ENCODE measurements at places on chromosomes 3 and 15. TPM values are rescaled to one million over a fixed set of nuclear protein-coding genes. Genes with fewer than 3 reads are reported as not detected.

Gene NT5DC2
- 105 TPM for total RNA-seq

Gene FES
- total RNA-seq: 19.3 TPM

Gene LIPH
- total RNA-seq: 0.22 TPM

Gene AMIGO3
- total RNA-seq: not detected

Gene NPAP1
- total RNA-seq: not detected

Gene MUC13
- not detected for total RNA-seq

- no peak for DNase-seq
These were observed 23.9 kb downstream of the SSR3 start for GRCh38 chr3:156530980-156531379.

DNA sequence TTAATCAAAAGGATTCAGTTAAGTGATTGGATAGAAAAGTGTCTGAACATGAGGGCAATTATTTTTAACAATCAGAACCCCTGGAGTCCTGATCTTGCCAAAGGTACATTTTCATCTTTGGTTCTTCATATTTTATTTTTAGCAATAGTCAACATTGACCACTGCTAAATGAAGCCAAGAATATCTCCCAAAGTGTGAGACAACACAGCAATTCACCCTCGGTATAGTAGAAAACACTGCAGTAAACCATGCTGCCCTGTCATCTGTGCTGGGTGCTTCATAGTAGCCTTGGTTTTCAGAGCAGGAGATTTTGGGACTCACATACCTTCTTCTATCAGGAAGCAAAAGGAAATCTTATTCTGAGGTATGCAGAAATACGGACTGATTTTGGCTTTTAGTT, 47.2 kb upstream of the PARL start:
- DNase-seq: no peak

DNA sequence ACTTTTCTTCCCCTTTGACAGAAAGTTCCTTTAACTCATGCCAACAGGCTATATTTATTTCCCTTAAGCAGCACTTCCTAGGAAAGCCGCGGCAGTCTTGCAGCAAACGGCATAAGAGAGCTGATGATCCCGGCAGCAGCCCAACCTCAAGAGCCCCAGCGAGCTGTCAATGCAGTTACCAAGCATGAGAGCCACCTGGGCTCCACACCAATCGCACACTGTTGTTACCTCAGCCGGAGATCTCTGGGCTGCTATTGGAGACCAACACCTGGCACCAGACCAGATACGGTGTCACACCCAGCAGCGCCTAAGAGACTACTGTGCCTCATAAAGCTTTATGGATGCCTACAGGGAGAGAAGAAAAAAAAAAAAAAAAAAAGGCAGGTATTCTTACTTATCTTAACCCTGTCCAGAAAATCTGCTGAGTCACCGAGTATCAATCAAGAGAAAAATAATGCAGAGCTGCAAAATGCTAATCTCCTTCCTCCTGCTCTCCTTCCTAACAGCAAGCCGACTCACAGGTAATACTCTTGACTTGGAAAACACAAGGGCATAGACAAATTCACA, 11.7 kb downstream of the ABCC5 start:
- peak; percentile 79 for DNase-seq

- DNase-seq: no peak
These were observed 268.6 kb downstream of the SV2B start for GRCh38 chr15:91368611-91369010.

DNA sequence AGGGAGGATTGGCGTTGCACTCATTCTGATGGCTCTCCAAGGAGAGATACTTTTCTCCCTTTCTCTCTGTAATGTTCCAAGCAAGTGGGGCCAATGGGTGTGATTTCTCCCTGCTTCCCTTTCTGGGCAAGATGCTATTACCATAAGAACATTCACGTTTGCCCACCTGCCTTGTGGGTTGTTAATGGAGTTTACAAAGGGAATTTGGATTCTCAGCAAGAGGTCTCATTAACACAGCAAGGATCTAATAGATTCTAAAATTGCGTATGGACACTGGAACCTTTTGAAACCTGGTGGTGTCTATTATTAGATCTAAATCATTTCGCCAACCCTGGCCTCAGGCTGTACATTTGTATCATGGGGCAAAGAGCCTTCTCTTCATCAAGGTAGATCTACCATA, 74.1 kb downstream of the SLCO3A1 start:
- no peak for DNase-seq

DNA sequence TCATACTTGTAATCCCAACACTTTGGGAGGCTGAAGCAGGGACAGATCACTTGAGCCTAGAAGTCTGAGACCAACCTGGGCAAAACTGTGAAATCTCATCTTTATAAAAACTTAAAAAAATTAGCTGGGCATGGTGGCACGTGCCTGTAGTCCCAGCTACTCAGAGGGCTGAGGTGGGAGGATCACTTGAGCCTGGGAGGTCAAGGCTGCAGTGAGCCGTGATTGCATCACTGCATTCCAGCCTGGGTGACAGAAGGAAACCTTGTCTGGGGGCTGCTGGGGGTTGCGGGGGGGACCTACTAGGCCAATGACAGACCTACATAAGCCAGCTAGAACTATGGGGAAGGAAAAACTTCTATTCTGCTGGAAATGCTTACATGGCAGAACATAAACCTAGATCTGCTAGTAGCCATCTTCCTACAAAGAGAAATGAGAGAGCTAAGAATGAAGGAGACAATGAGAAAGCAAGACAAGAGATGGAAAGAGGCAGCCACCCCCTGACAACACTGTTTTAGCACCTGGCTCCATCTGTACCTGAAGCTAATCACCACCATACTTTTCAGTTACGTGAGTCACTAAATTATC, 23.9 kb downstream of the FOXP1 start:
- no peak for DNase-seq

DNA sequence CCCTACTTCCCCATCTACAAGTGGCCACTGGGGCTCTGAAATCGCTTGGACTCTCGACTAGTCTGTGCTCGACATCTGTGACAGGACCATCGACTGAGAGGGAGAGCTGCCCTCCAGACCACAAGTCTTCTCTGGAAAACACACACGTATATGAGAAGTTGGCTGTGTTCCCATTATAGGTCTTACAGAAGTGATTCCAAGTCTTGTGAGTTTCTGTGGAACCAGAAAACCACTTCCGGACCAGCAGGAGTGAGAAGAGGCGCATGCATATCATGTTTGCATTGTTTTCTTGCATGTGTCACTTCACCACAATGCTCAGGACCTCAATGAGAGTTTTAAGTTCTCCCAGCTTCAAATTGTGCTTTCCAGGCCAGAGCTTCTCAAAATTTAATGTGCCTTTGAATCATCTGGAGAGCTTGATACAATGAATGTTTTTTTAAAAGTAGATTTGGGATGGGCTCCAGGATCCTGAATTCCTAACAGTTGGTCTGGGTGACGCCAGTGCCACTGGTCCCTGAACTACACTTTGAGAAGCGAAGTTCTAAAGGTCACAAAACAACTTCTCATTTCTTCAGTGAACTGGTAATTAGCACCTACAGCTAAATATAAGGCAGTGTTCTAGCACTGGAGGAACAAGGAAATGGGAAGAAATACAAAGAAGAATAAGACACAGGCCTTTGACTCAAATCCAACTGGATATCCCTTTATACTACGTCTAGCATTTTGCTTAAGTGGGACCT, 15.7 kb downstream of the LIPC start:
- no peak for DNase-seq

- no peak for DNase-seq
These were observed 17.8 kb downstream of the USP3 start for GRCh38 chr15:63522225-63522578.

DNA sequence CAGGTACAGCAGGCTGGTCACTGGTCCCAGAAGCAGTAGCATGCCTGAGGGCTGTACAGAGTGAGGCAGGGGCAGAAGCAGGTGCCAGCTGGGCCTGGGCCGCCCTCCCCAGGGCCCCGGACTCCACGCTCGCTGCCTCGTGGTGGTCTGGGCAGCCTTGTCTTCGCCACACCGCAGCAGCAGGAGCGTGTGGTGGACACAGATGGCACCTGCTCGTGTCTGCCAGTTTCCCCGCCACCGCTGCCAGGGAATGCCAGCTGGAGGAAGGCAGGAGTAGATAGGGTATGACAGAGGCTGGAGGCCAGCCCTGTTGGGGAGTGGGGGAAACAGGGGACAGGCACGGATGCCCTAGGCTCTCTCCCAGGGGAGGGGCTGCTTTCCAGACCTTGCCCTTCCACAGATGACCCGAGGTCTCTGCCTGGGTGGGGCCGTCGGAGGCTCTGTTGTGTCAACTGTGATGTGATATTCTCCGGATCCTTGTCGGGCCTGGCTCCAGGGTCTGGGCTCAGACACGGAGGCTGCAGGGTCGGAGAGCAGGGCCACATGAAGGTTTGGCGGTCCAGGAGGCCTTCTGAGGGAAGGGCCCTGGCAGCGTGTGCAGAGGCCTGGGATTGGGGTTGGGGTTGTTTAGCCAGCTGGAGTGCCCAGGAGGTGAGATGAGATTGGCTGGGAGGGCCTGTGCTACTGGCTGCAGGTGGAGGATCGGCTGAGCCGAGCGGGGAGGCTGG, 33.6 kb downstream of the GOLGA6L10 start:
- DNase-seq: no peak

- DNase-seq: no peak
These were observed 16.4 kb downstream of the CHST13 start for GRCh38 chr3:126540342-126540849.

GRCh38 chr3:33426068-33426467, 14.1 kb downstream of the UBP1 start:
- DNase-seq: no peak

- no peak for DNase-seq
These were observed 48.2 kb downstream of the RASGRF1 start for GRCh38 chr15:79042213-79042928.

DNA sequence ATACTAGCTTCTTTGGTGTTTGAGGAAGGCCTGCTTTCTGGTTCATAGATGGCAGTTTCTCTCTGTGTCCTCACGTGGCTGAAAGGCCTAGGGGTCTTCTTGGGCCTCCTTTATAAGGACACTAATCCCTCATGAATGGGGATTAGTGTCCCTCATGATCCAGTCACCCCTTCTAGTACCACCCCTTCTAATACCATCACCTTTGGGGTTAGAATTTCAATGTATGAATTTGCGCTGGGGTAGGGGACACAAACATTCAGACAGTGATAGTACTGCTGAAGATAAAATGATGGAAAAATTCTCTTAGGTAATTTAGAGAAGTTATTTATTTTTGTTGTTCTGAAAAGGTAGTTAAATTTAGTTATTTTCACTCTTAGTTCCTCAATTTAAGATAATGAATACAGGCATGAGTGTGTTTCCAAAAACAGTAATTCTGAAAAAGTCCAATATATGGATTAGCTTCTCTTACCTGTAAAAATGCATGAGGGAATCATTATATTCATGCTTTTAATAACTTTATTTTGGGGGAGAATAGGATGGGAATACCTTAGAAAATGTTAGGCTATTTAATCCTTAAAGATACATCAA, 103.6 kb downstream of the FNDC3B start:
- DNase-seq: no peak

GRCh38 chr3:133137042-133137996, 99.1 kb downstream of the TMEM108 start:
- no peak for DNase-seq

- DNase-seq: no peak
These were observed 29.8 kb downstream of the PCSK6 start for GRCh38 chr15:101459579-101460300.

DNA sequence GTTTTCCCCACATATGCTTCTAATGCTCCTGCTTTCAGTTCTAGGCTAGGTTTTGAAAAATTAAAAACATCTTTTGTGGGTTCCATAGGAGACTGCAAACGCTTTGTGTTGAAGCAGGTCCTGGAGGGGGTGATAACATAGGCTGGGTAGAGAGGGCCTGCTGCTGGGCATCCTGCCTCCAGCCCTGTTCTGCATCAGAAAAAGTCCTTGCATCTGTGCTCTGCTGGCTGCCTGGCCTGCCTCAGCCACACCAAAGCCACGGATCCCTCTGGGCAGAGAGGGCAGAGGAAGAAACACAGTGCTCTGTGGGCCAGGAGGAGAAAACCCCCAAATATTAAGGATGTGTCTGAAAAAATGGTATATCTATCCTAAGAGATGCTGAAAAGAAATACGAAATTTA, 3.9 kb upstream of the ARPP21 start:
- no peak for DNase-seq

DNA sequence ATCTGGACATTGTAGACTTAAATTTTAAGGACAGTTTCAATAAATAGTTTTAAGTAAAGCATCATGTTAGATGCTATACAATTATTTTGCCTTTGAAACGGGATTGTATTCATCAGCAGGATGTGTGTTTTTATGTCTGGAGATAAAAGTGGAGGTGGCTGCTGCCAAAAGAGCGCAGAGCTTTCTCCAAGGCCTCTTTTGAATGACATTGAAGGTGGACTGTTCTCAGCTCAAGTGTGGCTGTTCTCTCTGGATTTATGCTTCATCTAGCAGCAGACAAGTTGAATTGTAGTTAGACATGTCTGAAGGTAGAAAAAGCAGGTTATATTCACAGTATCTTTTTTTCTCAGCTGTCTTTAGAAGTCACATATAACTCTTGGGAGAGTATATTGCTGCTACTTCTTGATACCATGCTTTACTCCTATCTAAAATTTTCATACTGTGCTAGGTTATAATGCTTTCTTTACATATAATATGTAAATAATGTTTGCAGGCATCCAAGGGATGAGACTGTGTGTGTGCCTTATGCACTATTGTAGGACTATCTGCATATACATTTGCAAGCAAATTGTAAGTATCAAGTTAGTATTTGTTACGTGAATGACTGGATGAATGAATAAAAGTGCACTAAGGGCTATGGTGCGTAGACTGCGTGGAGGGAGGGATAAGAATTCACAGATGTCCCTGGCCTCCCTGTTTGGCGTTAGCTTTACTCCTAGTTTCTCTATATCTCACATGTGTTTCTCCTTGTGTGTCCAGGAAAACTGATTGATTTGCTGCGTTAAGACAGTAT, 340.1 kb downstream of the NAALADL2 start:
- DNase-seq: no peak

DNA sequence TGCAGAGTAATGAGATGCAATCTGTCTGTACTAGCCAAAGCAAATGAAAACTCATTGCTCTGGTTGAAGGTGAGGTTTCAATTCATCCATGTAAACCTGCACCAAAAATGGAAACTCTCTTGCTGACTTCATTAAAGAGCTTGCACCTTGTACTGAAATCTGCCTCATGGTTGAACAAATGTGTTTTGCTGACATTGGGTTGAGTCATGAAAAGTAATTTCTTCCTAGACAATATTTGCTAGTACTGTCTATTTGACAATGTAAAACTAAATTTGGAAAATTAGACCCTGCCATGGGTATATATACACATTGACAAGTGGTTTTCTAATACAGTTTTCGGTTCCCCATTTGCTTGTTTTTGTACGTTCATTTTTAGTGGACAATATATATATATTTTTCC, 33.3 kb downstream of the RYR3 start:
- no peak for DNase-seq
